ENCODE measurements at places on chromosomes 7 and 10.

DNA sequence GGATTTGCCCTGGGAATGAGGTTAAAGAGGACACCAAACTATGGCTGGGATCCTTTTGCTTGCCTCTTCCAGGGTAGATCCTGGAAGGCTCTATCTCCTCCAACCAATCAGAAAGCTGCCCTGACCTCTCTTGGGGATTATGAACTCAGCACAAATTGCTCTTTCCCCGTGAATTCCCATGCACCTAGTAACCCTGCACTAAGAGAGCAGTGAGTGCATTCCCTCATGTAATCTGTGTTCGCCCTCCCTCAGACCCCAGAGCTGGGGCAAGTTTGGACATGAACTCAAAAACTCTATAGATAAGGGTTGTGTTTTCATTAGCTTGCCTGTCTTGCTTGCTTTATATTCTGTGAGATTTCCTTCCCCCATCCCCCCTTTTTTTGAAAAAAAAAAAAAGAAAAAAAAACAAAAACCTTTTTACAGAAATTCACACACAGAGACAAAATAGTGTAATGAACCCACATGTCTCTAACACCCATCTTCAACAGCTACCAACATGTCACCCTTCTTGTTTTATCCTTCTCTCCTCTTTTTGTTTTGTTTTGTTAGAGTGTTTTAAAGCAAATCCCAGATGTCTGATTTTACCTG is 225.5 kb upstream of the TCF7L2 start:
- DNase-seq: no peak

DNA sequence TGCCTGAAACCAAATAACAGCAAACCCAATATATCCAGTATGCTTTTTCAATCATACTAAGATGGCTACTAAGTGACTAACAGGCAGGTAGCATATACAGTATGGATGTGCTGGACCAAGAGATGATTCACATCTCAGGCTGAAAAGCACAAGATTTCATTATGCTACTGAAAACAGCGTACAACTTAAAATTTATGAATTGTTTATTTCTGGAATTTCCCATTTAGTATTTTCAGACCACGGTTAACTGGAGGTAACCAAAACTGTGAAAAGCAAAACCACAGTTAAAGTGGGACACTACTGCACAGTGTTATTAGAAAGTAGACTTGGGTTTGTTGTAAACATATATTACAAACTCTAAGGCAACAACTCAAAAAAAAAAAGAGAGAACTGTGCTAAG is 91.5 kb downstream of the KMT2C start:
- DNase-seq: no peak

DNA sequence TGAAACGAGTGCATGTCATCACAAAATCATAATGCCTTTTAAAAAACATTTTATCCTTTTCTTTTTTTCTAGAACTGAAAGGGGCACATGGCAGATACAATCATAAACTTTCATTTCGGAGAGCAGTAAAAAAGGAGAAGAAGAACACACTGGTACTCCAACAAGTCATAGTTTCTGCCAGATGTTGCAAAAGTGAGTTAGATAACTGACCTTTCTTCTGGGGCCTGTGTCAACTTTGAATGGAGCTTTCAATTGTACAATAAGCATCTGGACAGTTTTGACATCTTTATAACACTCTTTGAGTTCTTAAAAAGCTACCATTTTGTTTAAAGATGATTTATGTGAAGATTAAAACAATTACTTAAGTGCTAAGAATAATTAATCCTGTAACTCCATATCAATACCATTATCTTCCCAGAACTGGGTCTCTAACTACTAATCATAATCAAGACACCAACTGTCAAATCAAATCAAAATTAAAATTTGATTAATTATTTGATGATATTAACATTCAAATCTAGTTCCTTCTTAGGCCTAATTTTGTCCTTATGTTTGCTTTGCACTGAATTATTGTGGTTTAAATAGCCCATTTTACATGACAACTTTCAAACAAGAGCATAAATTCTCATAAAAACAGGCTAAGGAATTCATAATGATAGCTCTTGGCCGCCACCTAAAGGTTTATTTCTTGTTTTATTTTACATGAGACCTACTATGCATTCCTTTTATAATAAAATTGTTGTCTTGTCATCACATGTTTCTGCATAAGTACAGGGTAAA is 19.5 kb upstream of the ITGB8 start:
- DNase-seq: no peak

- no peak for DNase-seq
These were observed 11.5 kb upstream of the TAS2R39 start for GRCh38 chr7:143171697-143172096.

DNA sequence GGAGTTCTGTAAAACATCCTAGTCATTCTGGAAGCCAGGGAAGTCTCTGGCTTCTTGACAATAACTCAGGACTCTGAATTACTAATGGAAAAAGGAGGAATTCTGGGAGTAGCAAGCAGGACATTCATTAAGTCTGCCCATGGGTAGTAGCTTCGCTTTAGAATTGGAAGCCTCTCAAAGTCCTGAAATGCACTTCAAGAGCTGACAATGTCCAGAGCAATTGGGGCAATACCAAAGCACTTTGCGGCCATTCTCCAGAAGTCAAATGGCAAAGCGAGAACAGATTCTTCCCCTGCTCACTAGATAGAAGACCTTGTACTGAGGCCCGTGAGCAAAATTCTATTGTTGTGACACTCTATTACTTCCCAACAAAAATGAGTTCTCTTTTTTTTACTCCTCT is 150.3 kb upstream of the FRMD4A start:
- DNase-seq: no peak

- no peak for DNase-seq
These were observed 62.1 kb downstream of the VWA2 start for GRCh38 chr10:114301177-114301576.

DNA sequence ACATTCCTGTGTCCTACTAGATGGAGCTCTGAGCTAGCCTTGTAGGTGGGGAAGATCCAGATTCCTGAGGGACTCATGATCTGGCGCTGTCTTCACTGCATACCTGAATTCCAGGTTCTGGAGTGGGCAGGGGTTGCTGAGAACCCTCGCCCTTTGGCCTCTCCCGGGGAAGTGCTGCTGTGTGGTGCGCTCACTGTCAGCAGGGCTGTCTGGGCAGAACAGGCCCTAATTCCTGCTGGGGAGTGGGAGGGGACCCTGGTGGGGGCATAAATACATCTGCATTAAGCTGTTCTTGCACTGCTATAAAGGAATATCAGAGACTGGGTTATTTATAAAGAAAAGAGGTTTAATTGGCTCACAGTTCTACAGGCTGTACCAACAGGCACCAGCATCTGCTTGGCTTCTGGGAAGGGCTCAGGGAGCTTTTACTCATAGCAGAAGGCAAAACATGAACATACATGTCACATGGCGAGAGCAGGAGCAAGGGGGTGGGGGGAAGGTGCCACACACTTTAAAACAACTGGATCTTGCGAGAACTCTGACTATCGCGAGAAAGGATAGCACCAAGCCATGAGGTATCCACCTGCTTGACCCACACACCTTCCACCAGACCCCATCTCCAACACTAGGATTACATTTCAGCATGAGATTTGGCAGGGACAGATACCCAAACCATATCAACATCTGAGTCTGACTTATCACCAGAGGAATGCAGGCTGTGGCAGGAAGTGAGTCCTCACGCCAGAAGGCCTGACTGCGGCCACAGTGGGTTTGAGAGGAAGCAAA is 115.0 kb downstream of the ADCY1 start:
- no peak for DNase-seq

- no peak for DNase-seq
These were observed 137.4 kb upstream of the SEMA3D start for GRCh38 chr7:85324145-85324799.

DNA sequence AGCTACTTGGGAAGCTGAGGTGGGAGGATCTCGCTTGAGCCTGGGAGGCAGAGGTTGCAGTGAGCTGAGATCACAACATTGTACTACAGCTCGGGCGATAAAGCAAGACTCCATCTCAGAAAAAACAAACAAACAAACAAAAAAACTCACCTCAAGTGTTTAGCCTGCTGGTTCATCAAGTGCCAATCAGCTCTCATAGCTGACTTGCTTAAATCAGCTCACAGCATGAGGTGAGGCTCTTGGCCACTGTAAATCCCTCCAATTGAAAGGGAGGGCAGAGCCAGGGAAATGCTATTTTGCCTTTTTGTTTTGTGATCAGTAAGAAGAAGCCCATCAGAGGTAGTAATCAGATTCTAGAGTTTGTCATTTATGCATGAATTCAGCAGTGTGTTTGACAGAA is 112.3 kb downstream of the RAB11FIP2 start:
- no peak for DNase-seq

DNA sequence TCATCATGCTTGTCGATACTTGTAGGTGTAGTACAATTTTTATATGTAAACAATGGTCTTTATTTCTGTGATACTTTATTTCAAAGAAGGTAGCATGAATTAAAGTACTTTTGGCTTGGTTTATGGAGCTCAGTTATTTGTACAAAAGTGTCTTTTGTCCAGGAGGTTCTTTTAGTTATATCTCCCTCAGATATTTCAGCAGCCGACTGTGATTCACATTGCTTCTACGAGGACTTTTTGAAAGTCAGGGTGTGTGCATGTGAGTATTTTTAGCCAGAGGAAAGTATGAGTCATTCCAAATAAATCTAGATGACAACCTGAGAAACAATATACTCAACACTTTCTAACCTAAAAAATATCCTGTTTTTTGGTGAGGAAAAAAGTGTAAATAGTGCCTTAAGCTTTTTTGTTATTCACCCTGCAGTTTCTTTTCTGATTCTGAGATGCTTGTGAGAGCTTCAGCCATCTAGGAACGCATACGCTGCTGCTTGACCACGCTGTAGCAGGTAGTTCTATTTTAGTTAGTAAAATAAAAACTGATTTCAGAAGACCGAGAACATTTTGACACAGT is 595 bp upstream of the SUN1 start:
- peak; percentile 33 for DNase-seq

DNA sequence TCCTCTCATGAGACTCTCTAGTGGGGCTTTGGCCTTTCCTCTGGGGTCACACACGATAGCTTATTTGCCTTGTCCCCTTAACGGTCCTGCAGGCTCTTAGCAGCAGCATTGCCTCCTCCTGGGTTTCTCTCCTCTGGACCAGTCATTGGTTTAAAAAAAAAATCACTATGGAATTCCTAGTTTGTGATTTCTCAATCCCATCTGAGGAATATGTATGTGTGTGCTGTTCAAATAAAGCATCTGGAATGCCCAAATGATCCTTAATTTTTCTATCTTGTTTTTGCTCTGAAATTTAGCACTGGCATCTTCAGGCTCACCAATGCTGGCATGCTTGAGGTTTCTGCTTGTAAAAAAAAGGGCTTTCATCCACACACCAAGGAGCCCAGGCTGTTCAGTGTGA is 30.5 kb downstream of the ACTA2 start:
- DNase-seq: no peak

GRCh38 chr10:44281089-44281613 is 103.7 kb downstream of the CXCL12 start:
- DNase-seq: no peak

DNA sequence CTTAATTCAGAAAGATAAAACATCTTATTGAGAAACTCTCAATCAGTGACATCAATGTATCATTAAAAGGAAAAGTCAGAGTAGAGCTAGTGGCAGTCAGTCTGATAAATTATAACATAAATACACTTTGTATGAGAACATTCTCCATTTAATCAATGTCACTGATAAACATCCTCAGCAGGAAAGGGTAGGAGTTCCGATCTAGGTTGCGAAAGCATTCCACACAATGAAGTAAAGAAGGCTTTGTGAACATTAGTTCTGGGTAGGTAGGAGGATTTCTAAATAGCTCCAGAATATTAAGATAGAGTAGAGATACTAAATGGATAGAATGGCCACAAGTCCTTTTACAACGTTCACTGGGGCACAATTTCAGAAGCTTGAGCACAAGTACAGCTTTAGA is 179.7 kb upstream of the MALRD1 start:
- DNase-seq: no peak

GRCh38 chr7:91694351-91694841 is 186.1 kb downstream of the MTERF1 start:
- DNase-seq: no peak

GRCh38 chr10:29496341-29497162 is 138.2 kb downstream of the SVIL start:
- peak; percentile 51 for DNase-seq

- DNase-seq: no peak
These were observed 1030.9 kb upstream of the CELF2 start for GRCh38 chr10:9986786-9987185.

- peak; percentile 19 for DNase-seq
These were observed 58.1 kb downstream of the PRTFDC1 start for GRCh38 chr10:24894309-24894708.

- no peak for DNase-seq
These were observed 120.5 kb downstream of the GALNT11 start for GRCh38 chr7:152145853-152146466.

DNA sequence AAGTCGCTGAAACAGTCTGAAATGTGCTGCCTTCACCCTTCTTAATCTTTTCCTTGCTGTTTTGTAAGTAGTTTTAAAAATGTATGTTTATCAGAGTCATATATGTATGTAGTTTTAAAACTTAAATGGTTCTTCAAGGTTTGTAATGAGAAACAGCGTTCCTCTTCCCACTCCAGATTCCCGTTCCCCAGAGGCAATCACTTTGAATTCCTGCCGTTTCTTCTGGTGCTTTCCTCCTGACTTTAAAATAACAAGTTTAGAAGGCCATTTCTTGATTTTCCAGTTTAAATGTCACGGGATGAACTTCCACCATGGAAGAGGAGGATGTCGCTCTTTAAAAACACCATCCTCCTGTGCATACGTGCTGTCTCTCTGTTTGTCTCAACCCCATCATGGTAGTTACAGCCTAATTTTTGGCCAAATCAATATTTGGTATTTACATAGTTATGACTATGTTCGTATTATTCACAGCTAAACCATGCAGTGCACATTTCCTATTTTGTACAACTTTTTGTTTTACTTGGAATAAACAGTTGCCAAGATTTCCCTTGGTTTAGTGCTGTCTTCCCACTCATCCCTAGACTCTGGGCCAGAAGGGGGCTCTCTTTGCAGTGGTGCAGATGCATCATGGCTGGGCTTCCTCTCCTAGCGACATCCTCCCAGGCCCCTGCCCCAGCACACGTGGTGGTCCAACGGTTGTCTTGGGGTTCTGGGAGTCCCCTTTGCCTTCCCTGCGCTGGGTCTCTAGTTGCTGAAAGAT is 151.4 kb downstream of the PTPN20 start:
- no peak for DNase-seq

DNA sequence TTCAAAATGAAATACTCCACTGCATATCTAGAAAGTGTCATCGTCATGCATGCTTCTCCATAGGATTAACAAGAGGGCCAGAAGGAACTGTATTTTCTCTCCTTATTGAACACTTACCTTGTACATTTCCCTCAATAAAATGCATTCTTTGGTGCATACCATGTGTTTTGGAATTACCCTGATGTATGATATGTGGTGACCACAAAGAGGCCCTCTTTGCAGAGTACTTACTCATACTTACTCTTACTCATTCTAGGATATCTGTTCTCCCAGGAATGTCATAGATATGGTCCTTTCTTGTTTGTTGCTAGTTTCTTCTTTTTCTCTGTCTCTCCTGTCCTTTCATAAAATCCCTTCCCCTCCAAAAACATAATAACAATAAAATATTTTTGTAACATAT is 1087.1 kb upstream of the POT1 start:
- no peak for DNase-seq

- no peak for DNase-seq
These were observed 189.7 kb downstream of the PTPRN2 start for GRCh38 chr7:158397885-158398284.

- no peak for DNase-seq
These were observed 116.9 kb upstream of the ANLN start for GRCh38 chr7:36272567-36273269.

- no peak for DNase-seq
These were observed 122.5 kb upstream of the PITRM1 start for GRCh38 chr10:3294919-3295581.
